ENCODE measurements at places on chromosomes 2 and 18.

DNA sequence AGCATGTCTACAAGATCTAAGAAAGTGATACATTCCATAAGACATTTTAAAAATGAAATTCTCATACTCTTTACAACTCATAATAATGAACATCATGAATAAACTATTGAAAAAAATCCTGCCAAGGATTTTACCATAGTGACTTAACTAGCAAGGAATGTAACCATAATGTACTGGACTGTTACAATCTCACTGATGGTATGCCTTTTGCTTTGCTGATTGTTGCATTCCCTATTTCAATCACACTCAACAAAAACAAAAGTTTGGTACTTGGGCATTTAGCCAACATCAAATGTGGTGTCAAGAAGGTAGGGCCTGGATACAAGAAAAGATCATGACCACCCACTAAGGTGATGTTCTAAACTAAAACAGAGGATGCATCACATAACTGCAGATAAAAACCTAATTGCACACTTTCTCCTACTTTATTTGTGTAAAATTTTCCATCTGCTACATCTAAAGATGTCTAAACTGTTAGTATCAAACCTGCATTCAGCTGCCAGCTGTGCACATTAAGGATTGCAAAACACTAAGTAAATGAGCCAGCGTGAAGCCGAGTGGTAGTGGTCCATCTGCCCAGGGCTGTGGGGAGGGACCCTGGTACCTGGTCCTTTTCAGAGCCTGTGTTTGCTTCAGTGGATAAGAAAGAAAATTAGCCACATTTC, 564.4 kb downstream of the ZEB2 start:
- peak; percentile 65 for DNase-seq

DNA sequence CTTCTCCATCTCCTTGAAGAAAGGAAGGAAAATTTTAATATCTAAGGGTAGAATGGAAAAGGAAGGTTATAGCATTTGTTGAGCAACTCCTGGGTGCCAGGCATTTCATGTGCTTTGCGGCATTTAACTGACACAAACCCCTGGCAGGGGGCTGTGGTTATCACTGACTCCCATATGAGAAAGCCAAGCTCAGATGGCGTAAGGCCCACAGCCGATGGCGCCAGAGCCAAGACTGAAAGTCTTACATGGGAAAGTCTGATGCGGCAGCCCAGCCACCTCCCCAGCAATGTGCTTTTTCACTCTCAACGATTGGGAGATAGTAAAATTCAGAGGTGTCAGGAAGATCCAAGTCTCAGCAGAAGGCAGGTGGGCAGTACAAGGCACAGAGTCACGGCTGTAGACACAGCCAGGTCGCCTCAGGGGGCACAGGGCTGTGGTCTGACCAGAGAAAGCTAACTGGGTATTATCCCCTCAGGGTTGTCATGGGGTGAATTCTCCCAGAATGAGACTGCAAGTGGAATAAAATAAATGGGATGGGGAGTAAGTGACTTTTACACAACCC, 324.2 kb upstream of the NCKAP5 start:
- DNase-seq = no peak

DNA sequence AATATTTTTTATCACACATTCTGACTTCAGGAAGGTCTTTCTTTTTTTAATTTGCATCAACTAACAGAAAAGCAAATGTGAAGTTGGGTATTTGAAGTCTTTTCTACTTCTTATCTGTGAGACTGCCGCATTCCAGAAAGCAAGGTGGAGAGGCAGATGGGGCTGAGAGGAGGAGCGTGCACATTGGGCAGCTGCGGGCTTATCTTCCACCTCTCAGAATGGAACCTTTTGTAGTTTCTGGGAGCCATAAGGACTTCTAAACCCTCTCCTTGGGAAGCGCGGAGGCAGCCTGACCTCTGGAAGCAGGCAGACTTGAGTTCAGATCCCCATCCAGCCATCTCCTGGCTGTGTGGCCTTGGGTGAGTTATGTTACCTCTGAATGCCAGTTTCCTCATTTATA, 3.9 kb downstream of the MAPRE3 start:
- no peak for DNase-seq

DNA sequence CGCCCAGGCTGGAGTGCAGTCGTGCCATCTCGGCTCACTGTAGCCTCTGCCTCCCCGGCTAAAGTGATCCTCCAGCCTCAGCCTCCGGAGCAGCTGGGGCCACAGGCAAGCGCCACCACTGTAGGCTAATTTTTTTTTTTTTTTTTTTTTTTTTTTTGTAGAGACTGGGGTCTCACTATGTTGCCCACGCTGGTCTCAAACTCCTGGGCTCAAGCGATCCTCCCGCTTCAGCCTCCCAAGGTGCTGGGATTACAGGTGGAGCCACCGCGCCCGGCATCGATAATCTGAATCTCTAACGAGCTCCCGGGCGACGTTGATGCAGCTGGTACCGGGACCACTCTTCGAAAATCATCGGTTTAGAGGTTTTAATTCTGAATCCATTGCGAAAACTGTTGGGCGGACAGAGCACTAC, 520 bp upstream of the CYP20A1 start:
- DNase-seq = no peak

- no peak for DNase-seq
Observed at GRCh38 chr2:235098736-235099494, 147.1 kb downstream of the SH3BP4 start.

GRCh38 chr2:133561045-133561852, 7.0 kb downstream of the NCKAP5 start:
- DNase-seq = peak; percentile 79

GRCh38 chr18:26185267-26185666, 41.0 kb upstream of the TAF4B start:
- DNase-seq = no peak

DNA sequence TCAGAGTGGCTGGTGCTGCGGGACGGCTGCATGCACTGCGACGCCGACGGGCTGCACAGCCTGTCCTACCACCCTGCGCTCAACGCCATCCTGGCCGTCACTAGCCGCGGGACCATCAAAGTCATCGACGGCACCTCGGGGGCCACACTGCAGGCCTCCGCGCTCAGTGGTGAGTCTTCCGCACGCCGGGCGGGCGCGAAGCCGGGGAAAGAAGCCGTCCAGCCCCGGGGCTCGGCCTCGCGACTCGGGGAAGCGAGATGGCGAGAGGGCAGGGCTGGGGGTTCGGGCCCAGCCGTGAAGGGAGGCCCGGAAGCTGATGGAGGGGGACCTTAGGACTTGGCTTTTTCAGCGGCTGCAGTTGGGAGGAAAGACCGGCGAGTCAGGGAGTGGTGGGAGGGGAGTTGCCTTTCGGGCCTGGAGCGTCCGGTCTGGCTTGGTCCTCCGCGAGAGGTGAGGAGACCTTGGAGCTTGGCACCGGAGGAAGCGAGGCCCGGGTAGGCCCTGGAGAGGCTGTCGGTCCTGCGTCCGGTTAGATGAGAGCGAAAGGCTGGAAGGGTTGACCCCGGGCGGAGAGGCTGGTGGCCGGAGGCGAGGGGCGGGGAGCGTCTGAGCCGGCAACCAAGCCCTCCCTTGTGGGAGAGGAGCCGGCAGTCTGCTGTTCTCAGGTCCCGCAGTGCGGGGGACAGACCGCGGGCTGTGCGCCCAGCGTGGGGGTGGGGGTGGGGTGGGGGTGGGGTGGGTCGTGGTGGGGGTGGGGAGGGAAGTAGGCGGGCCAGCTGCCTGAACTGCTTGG, 691 bp downstream of the BIRC6 start:
- no peak for DNase-seq

DNA sequence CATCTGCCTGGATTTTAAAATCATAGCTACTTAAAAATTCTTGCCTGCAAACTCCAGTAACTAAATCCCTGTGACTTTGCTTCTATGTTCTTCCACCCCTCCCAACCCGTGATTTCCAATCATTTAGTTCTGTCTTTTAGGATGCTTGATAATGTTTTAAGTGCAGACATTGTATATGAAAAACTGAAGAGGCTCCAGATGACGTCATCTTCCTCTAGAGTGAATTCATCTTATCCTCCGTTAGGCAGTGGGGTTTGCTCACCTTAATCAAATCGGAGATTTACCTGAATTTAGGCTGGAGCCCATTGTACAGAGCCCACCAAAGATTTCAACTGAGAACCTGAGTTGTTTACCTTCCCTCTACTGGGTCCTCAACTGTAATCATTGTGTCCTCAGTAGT, 10.9 kb downstream of the FBXO48 start:
- DNase-seq = no peak

GRCh38 chr18:57918601-57919000, 115.5 kb upstream of the ATP8B1 start:
- DNase-seq = no peak

- DNase-seq = peak; percentile 32
Observed at GRCh38 chr18:63994783-63995399, 25.0 kb downstream of the SERPINB8 start.

- no peak for DNase-seq
Observed at GRCh38 chr18:63311118-63312018, 8.2 kb downstream of the BCL2 start.

- no peak for DNase-seq
Observed at GRCh38 chr18:21486905-21487437, 113.5 kb downstream of the ESCO1 start.

- no peak for DNase-seq
Observed at GRCh38 chr2:134352844-134353243, 99.0 kb downstream of the MGAT5 start.

GRCh38 chr18:58993260-58993659, 128.6 kb downstream of the ZNF532 start:
- no peak for DNase-seq

GRCh38 chr2:157839162-157839801, 36.8 kb downstream of the ACVR1 start:
- DNase-seq = peak; percentile 61

- no peak for DNase-seq
Observed at GRCh38 chr18:58385472-58385871, 243.4 kb downstream of the ALPK2 start.

GRCh38 chr18:76412010-76412817, 82.8 kb downstream of the ZNF516 start:
- DNase-seq = no peak

DNA sequence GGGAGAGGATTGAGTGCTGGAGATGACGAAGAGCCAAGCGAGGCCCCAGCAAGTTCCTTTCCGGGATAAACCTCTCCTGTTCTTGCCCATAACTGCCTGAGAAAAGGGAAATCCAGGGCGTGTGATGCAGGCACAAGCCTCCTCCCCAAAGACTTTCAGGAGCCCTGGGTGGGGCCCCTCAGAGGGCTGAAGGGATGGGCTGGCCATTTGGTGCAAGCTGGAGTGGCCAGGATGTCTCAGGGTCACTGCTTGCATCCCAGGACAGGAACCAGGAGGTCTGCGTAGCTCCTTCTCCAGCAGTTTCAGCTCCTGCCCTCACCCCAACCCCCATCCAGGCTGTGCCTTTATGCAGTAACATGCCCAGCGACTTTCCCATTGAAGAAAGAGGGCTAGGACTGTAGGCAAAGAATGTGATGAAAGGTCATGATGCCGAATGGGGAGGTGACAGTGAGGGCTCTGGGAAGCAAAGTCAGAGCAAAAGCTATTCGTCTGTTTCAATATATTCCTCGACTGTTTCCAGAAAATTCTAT, 80.2 kb downstream of the PXDN start:
- no peak for DNase-seq

GRCh38 chr2:142974288-142975024, 97.0 kb downstream of the KYNU start:
- no peak for DNase-seq

- DNase-seq = no peak
Observed at GRCh38 chr2:417662-418061, 129.8 kb upstream of the ALKAL2 start.

Data from NCI-H1694 (cell line).